HEK293T (cell line): ENCODE measurements at places on chromosomes 13 and 19.

GRCh38 chr13:66367356-66367755 is 862.8 kb downstream of the PCDH9 start:
- no peak for DNase-seq

- no peak for DNase-seq
Measured at GRCh38 chr13:28166257-28166656, 27.9 kb downstream of the PAN3 start.

DNA sequence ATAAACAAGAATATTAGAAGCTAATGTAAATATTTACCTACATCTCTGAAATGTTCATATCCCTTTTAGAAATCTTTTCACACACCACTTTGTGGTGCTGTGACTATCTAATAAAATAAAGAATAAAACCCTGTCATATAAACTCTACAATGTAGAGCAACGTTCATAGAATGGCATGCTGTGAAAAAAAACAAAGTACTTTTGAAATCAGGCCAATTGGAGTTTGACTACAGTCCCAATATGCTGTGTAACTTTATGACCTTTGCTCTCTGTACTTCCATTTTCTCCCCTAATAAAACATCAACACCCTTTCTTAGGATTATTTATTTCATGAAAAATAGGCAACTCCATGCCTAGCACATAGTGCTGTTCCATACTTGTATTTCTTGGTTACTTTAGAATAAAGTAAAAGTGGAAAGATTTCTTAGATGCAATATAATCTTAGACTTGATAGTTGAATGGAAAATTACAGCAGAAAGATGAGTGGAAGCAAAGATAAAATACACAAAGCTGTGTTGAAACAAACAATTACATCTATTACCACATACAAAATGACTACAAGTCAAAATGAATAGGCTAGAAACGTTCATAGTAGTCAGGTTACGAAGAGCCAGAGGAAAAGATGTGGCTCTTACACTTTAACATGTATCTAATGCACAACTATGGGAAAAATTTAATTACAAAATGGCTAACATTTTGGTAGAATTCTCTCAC is 613.2 kb upstream of the SLITRK5 start:
- DNase-seq: no peak

DNA sequence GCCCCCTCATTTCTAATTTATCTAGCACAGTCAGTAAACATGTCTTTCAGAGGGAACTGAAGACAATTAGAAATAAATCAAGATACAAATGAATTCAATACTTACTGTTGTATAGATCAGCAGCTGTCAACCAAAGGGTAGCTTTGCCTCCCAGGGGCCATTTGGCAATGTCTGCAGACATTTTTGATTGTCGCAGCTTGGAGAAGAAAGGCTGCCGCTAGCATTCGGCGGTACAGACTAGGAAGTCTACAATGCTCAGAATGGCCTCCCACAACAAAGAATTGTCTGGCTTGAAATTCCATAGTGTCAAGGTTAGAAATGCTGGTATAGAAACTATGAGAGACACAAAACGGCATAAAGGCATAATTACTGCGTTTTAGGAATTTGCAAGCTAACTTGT is 91.6 kb downstream of the RGCC start:
- no peak for DNase-seq

GRCh38 chr19:9914315-9915207 is 21.8 kb downstream of the OLFM2 start:
- DNase-seq: peak; percentile 89

GRCh38 chr19:33815380-33816340 is 19.0 kb downstream of the KCTD15 start:
- DNase-seq: no peak

GRCh38 chr19:1247748-1248138 is 640 bp upstream of the MIDN start:
- DNase-seq: no peak

GRCh38 chr19:43552616-43553015 is 19.6 kb downstream of the ZNF575 start:
- no peak for DNase-seq

GRCh38 chr13:35764326-35765015 is 288.0 kb upstream of the MAB21L1 start:
- DNase-seq: no peak

- DNase-seq: no peak
Measured at GRCh38 chr13:109361562-109362289, 424.7 kb downstream of the IRS2 start.

DNA sequence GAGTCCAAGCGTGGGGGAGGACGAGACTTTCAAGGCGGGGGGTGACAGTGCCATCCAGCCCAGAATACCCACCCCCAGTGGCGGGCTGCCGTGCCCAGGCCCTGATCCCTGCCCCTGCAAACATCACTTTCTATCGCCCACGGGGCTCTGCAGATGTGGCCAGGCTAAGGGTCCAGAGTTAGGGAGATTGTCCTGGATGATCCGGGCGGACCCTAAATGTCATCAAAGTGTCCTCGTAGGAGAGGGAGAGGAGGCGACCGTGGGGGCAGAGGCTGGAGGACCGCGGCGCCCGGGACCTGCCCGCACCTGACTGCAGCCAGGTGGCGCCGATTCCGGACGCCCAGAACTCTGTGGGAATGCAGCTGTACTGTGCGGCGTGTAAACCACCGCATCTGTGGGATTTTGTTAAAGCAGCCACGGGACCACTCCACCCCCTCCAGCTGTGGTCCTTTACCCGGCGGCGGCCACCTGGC is 32.4 kb downstream of the GJA3 start:
- DNase-seq: no peak

GRCh38 chr13:50291611-50292010 is 276.4 kb downstream of the KCNRG start:
- no peak for DNase-seq

DNA sequence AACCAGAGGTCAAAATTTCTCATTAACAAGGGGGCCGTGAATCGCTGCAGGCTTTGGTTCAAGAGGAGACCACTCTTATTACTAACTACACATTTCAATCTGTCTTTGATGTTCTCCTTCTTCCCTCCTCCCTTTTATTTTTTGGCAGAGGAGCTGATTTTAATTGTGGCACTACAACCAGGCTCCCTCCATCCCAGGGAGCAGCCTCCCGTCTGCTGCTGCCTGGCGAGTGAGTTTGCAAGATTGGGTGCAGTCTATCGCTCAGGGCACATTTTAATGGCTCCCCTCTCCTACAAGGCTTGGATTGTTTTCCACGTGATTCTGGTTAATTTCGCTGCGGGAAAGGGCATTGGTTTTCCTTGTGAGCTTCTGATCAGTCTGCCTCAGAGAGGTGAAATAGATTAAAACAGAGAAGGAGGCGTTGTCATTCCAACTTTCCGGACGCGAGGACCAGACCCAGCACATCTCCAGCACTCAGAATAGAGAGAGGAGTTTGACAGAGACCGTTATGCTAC is 81.4 kb downstream of the KCTD15 start:
- no peak for DNase-seq

DNA sequence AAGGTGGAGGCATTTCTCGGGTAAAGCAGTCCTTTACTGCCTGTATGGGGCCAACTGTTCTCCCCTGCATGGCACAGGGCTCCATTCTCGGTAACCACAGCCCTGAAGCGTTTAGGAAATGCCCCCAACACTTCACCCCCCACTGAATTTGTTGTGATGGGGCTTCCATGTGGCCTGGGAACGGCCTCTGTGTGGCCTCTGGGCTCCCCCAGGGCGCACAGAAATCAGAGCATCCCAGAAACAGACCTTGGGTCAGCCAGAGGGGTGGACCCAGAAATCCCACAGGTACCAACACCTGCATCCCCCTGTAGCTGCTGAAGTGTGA is 153.7 kb upstream of the VSTM2B start:
- DNase-seq: no peak

DNA sequence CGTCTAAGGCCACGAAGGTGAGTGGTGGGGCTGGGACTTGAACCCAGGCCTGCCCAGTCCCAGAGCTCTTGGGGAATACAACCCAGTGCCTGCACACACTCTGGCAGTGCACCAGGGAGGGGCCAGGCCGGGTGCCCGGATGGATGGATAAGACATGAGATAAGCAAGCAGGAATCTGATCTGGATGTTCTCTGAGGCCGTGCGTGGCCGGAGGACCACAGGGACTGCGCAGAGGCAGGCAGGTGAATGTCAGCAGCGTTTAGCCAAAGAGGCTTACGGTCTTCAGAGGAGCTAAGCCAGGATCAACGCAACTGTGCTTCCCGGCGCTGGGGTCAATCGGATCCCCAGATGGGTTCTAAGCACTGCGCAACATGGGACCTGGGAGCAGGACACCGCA is 1.5 kb downstream of the ZNF787 start:
- DNase-seq: no peak

GRCh38 chr13:104270731-104271130 is 1204.5 kb upstream of the SLC10A2 start:
- no peak for DNase-seq

GRCh38 chr19:40797963-40798682 is 868 bp upstream of the EGLN2 start:
- DNase-seq: peak; percentile 70

- DNase-seq: no peak
Measured at GRCh38 chr19:13946414-13946813, 5.9 kb upstream of the DCAF15 start.

DNA sequence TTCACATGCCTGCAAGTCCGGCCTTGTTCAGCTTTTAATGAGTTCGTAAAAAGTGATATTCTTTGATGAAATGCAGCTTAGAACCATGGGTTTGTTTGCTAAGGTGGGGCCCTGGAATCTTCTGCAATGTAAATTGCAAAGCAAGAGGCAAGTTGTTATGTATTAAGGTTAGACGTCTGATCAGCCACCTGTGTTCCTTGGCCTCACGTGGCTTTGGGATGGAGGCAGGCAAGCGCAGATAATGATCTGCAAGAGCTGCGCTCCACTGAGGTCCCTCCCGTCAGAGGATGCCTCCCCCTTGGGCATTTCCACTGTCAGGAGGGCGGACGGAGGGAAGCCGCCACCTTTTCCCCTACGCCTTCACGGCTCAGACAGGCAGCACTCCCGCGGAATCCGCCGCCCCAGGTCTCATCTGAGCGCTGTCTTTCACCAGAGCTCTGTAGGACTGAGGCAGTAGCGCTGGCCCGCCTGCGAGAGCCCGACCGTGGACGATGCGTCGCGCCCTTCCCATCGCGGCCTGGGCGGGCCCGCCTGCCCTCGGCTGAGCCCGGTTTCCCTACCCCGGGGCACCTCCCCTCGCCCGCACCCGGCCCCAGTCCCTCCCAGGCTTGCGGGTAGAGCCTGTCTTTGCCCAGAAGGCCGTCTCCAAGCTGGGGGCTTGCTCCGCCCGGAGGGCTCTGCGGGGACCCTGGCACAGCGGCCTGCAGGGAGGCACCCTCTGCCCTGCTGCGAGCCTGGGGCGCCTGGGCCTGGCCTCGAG is 110.9 kb downstream of the CRYL1 start:
- no peak for DNase-seq

DNA sequence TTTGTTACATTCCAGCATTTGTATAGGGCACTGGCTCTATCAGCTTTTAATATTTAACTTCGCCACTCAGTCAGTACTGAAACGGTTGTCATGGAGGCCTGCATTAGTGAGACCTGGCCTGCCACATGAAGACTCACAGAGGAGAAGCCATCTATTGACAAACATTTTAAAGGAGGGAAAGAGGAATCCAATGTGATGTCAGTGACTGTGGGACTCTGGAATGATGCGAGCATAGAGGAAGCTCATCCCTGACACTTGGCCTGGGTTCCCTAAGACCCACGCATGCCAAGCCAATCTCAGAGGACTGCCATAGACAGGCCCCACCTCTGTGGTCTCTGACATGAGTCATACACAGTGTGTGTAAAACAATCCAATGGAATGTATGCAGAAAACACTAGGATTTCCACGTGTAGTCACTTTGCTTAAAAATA is 7.9 kb upstream of the DPY19L3 start:
- no peak for DNase-seq

DNA sequence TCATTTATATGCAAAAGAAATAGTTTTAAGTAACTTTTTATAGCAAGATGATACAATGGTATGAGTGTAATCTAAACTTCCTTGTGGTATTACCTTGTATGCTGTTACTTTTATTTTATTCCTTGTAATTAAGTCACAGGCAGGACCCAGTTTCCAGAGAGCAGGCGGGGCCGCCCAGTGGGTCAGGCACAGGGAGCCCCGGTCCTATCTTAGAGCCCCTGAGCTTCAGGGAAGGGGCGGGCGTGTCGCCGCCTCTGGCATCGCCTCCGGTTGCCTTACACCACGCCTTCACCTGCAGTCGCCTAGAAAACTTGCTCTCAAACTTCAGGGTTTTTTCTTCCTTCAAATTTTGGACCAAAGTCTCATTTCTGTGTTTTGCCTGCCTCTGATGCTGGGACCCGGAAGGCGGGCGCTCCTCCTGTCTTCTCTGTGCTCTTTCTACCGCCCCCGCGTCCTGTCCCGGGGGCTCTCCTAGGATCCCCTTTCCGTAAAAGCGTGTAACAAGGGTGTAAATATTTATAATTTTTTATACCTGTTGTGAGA is 10.2 kb downstream of the PLPPR3 start:
- no peak for DNase-seq

DNA sequence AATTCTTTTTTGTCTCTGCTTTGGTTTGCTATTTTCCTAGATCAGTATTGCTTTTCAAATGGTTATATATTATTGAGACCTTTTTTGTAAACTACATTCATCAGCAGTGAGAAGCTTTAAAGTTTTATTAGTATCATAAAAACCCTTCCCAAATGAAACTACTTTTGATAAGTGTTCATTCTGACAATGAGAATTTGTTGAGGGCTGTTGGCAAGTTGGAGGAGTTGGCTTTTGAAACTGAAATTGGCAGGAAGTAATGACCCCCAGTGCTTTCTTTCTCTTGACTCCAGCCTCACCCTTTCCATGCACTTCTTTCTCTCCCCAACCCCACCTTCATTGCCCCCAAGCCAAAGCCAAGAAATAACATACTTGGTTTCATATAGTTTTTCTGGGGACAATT is 113.8 kb downstream of the ZIC5 start:
- no peak for DNase-seq

GRCh38 chr19:37513397-37513796 is 6.7 kb downstream of the ZNF793 start:
- DNase-seq: no peak

GRCh38 chr19:7676376-7676775 is 514 bp upstream of the MCEMP1 start:
- DNase-seq: no peak

GRCh38 chr13:104301171-104301975 is 1235.2 kb upstream of the SLC10A2 start:
- no peak for DNase-seq

DNA sequence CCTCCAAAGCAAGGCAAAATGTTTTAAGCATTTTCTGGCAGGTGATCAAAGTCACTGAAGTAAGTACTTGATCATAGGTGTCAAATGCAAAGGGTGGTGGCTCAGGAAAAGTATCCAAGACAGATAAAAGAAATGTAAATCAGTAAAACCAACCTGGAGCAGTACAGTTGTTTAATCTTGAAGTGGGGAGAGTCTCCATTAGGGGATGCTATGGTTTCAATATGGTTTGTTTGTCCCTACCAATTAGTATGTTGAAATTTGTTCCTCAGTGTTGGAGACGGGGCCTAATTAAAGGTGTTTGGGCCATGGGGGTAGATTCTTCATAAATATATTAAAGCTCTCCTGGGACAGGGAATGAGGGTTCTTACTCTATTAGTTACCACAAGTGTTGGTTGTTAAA is 1781.7 kb upstream of the PRR20A start:
- DNase-seq: no peak
